Activated T-cell treated with anti-CD3 and anti-CD28 coated beads for 1 hour (primary cell): ENCODE measurements at places on chromosomes 4 and X.
A peak's percentile ranks its signal among the peaks of the same experiment; 100 is the strongest.

GRCh38 chrX:136662104-136662503 lies 14.1 kb downstream of the CD40LG start:
- DNase-seq: no peak

- no peak for DNase-seq
These were observed 4.2 kb upstream of the AFP start for GRCh38 chr4:73431813-73432168.

- DNase-seq: peak; percentile 7
These were observed 89.5 kb downstream of the OR13H1 start for GRCh38 chrX:131633285-131633917.

DNA sequence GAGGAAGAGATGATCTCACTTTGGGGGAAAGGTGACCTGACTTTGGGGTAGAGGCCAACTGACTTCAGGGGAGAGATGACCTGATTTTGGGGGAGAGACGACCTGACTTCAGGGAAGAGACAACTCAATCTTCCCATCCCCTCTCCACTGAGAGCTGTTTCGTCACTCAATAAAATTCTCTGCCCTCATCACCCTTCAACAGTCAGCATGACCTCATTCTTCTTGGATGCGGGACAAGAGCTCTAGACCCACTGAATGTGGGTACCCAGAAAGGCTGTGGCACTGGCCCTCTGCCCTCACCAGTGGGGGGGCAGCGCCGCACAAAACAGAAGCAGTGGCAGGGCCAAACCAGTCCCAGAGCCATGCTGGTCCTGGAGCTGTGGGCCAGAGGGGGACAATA lies 34.6 kb downstream of the ATXN3L start:
- no peak for DNase-seq
